ENCODE measurements at places on chromosomes 2 and 18.

GRCh38 chr2:143344780-143345179 is 215.6 kb downstream of the ARHGAP15 start:
- no peak for DNase-seq

DNA sequence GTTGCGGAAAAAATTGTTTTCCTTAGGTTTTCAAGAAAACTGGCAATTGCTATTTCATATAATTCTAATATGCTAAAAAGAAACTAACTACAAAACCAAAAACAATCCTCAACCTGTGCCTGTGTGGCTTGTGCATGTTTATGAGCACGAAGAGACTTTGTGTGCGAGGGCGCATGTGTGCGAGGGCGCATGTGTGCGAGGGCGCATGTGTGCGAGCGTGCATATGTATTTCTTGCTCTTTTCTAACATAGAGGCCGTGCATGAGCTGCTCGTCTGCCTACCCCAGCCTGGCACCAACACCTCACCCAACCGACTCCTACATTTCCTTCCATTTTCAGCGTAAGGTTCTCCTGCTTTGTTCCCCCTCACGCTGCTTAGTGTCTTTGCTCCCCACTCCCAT is 211.6 kb downstream of the DOK6 start:
- no peak for DNase-seq

DNA sequence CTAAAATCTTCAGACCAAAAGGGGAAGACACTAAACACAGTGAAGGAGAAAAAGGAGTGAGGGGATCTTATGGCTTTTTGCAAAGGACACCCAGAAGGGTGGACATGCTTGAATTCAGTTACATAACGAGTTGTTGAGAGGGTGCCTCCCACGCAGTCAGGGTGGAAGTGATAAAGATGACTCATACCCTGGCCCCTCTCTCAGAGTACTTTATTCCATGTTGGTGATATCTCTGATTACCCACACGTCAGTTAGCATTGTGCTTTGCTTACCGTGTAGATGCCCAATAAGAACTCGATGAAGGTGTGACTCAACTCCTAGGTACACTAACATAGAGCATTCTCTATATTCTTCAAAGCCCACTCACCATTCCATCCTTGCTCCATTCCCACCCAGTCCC is 44.4 kb downstream of the EN1 start:
- no peak for DNase-seq

DNA sequence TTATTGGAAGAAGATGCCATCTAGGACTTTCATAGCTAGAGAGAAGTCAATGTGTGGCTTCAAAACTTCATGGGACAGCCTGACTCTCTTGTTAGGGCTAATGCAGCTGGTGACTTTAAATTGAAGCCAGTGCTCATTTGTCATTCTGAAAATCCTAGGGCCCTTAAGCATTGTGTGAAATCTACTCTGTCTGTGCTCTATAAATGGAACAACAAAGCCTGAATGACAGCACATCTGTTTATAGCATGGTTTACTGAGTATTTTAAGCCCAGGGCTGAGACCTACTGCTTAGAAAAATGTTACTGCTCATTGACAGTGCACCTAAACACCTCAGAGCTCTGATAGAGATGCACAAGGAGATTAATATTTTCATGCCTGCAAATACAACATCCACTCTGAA is 30.8 kb downstream of the ZNF892 start:
- no peak for DNase-seq

DNA sequence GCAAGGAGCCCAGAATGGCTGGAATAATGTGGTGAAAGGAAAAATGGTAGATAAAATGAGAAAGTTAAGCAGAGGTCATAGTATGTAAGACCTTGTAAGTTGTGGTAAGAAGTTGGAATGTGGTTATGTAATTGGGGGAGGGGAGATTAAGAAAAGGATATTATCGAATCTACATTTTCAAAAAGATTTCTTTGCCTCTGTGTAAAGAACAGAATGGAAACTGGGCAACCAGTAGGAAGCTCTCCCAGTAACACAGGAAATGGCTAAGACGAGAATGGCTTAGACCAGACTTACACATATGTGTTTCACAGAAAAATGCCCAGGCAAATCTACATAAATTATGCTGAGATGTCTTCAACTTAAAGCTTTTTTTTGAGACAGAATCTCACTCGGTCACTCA is 13.2 kb downstream of the MEMO1 start:
- DNase-seq = no peak

GRCh38 chr2:67898595-67898994 is 164.2 kb downstream of the C1D start:
- no peak for DNase-seq

DNA sequence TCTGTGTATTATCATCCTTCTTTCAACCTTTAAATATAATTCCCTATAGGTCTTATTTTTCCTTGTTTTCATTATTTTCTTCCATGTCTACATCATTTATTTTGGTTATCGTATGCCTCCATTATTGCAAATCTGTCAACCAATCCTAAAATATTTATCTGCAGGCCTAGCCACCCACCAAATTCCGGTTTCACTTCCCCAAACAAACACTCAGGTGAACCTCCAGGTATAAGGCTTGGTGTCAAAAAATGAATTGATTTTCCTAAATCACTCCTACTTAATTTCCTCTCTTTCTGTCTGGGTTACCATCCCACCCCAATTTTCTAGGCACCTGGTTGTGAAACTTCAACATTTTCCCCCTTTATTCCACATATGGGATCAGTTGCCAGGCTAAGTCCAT is 111.9 kb upstream of the LINC00305 start:
- DNase-seq = no peak

- DNase-seq = no peak
Measured at GRCh38 chr18:63736876-63737275, 34.1 kb downstream of the SERPINB11 start.

Measured in hematopoietic multipotent progenitor cell treated with erythropoietin and hydrocortisone succinate and interleukin-3 and kit ligand, for 17 days (in vitro differentiated cells).